ENCODE measurements at places on chromosomes 11 and 22.

DNA sequence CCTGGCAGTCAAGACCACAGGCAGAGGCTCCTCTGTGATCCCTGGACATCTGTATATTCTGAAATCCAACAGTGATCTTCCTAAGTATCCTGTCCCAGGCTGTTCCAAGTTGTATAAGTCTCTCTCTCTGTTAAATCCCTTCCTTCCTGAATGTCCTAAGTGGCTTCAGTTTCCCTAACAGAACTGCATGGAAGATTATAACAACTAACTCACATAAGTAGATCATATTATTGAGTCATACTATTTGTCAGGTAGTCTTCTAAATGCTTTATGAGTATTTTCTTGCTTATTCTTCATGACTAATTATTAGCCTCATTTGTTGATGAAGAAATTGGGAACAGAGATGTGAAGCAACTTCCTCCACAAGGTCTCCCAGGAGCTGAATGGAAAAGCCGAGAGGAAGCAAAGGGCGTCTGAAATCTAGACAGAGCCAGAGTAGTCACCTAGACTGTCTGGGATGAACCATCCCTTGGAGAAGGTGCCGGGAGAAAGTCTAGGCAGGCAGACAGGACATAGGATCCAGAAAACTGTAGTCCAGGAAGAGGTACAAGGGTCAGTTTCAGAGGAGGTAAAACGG lies 93.2 kb upstream of the FAT3 start:
- DNase-seq: no peak

DNA sequence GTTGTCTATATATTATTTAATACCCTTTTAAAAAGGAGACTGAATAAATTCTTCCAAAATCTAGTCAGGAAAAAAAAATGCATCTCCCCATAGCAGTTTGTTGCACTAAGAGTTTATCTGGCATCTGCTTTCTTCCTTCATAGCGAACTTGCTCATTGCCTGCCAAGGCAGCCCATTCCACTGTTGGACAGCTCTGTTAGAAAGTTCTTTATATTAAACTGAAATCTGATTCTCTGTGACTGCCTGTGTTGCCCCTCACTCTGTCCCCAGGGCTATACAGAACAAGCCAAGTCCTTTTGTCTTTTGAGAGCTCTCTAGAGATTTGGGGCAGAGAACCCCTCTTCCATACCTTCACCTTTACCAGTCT lies 3.3 kb upstream of the CHRDL2 start:
- no peak for DNase-seq

DNA sequence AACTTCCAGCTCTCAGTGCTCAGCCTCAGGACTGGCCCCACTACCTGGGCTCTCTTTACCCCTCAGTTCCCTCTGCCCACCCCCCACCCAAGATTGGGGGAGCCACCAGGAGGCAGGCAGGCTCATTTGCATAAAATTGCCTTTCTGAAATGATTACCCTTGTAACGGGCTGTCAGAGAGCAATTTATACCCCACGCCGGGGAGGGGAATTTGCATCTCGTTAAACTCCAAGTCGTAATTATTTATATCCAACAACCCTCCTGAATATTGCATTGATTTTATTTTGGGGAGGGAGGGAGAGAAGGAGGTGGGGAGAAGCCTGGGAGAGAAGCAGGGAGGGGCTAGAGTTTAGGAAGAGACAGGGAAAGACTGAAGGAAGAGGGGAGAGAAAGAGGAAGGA lies 8.3 kb downstream of the NRXN2 start:
- no peak for DNase-seq

- no peak for DNase-seq
Observed at GRCh38 chr22:40635940-40636379, 559 bp downstream of the MRTFA start.

DNA sequence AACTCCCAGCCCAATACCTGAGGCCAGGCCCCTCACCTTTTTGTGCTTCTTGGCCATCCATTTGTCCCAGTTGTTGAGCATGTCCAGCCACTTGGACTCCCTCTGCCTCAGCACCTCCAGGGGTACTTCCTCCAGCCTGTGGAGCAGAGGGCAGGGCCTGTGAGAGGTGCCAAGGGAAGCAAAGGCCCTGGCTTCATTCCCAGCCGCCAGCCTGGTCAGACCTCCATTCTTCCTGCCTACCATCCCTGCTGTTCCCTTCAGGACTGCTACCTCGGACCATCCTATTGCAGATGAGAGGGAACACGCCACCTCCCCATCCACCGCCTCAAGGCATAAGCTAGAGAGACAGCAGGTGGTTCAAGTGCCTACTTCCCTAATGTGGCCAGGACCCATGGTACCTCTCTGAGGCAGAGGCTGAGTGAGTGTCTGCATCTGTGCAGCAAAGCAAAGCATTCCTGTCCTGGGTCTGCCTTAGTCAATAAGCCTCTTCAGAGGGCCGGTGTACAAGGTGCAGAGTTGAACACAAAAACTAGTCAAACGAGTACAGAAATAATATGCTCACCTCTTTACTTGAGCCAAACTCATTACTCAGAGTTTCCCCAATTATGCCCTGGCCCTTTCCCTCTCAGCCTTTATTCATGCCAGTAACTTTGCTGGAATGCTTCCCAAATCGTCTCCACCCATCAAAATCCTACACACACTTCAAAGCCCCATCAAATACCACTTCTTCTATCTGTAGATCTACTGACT lies 15.4 kb upstream of the CASTOR1 start:
- DNase-seq: peak; percentile 40

GRCh38 chr22:23847310-23847920 lies 8.6 kb upstream of the DERL3 start:
- DNase-seq: no peak

DNA sequence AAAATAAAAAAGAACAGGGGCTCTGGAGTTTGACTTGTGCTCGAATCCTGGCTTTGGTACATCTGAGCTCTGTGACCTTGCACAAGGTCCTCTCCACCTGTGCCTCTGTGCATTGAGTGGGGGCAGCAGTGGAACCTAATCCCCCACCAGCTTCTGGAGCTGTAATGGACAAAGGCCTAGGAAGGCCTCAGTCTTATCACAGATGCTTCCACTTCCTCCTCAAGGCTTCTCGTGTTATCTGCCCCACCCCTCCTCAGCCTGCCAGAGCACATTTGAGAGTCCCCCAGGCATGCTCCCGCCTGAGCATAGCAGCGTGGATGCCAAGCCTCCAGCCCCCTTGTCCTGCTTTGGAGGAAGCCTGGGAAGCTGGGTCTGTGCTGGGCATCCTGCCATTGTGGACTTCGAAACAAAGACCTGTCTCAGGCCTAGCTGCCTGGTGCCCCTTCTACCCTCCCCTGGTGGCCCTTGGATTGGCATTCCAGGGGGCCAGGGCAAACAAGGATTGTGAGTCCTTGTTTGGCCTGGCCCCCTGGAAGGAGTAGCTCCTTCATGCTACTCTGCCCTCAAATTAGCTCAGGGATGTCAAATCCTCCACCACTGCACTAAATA lies 15.0 kb downstream of the SLC35E4 start:
- DNase-seq: no peak
